Nasal cavity respiratory epithelium epithelial cell of viscerocranial mucosa (primary cell): ENCODE measurements at places on chromosomes 7 and 10. TPM values are rescaled to one million over a fixed set of nuclear protein-coding genes. Genes with fewer than 3 reads are reported as not detected.

KCP gene
- total RNA-seq: under 0.01 and 2.2 TPM in 2 replicates

DKK1 gene
- total RNA-seq: 1.8 and 53.0 TPM in 2 replicates

DLX6 gene
- total RNA-seq: 0.34 and 0.36 TPM in 2 replicates

TMEM229A gene
- total RNA-seq: not detected in 2 replicates

PRPS1L1 gene
- total RNA-seq: not detected in 2 replicates

NFE2L3 gene
- total RNA-seq: 7.9 and 35.0 TPM in 2 replicates

C10orf67 gene
- total RNA-seq: under 0.01 TPM in 1 of 2 replicates, not detected in the other

OR2A25 gene
- not detected in 2 replicates for total RNA-seq

EPO gene
- not detected in 2 replicates for total RNA-seq

EBLN1 gene
- total RNA-seq: not detected in 2 replicates

CFAP46 gene
- total RNA-seq: under 0.01 and 0.28 TPM in 2 replicates

ACSL5 gene
- 2.0 TPM in 1 of 2 replicates, not detected in the other for total RNA-seq

CRHR2 gene
- total RNA-seq: not detected in 2 replicates

RSPH10B gene
- total RNA-seq: 0.43 TPM in 1 of 2 replicates, not detected in the other

STK31 gene
- under 0.01 and 0.07 TPM in 2 replicates for total RNA-seq

FOXP2 gene
- total RNA-seq: 1.1 and 3.1 TPM in 2 replicates

MMRN2 gene
- 0.21 and 8.9 TPM in 2 replicates for total RNA-seq

TMEM225B gene
- 0.43 and 1.4 TPM in 2 replicates for total RNA-seq

LSM5 gene
- 12.0 and 16.7 TPM in 2 replicates for total RNA-seq

SPAM1 gene
- not detected in 2 replicates for total RNA-seq

C7orf33 gene
- not detected in 2 replicates for total RNA-seq

PARD3 gene
- 88.2 and 133 TPM in 2 replicates for total RNA-seq

ANKRD1 gene
- under 0.01 and 1.4 TPM in 2 replicates for total RNA-seq

IFIT3 gene
- total RNA-seq: 3.1 and 6.4 TPM in 2 replicates

RELN gene
- 0.07 and 0.34 TPM in 2 replicates for total RNA-seq

ITPRID1 gene
- total RNA-seq: not detected in 2 replicates

ATP6V0A4 gene
- 0.07 TPM in 1 of 2 replicates, not detected in the other for total RNA-seq

FBXO24 gene
- 0.21 and 0.34 TPM in 2 replicates for total RNA-seq

IRF5 gene
- 2.1 and 12.4 TPM in 2 replicates for total RNA-seq

MUC3A gene
- not detected in 2 replicates for total RNA-seq

CTAGE4 gene
- total RNA-seq: 0.14 and 2.1 TPM in 2 replicates

KLF14 gene
- 0.07 TPM in 1 of 2 replicates, not detected in the other for total RNA-seq

CHAT gene
- total RNA-seq: not detected in 2 replicates

LRRC18 gene
- total RNA-seq: not detected in 2 replicates

TAS2R3 gene
- 1.0 and 7.8 TPM in 2 replicates for total RNA-seq

OLAH gene
- 5.0 and 15.0 TPM in 2 replicates for total RNA-seq

SPDYE6 gene
- not detected in 2 replicates for total RNA-seq

ORC5 gene
- 68.7 and 139 TPM in 2 replicates for total RNA-seq

PTPN20 gene
- 3.4 and 4.0 TPM in 2 replicates for total RNA-seq

CH25H gene
- total RNA-seq: under 0.01 and 0.21 TPM in 2 replicates

LRRC4 gene
- total RNA-seq: 0.34 and 1.4 TPM in 2 replicates

TET1 gene
- total RNA-seq: under 0.01 and 1.4 TPM in 2 replicates
